Stimulated activated CD4-positive, alpha-beta T cell treated with anti-CD3 and anti-CD28 coated beads, Interleukin-15, amount 100 ng/mL, for 1 hour (primary cell): ENCODE measurements at places on chromosomes 5 and 9.

DNA sequence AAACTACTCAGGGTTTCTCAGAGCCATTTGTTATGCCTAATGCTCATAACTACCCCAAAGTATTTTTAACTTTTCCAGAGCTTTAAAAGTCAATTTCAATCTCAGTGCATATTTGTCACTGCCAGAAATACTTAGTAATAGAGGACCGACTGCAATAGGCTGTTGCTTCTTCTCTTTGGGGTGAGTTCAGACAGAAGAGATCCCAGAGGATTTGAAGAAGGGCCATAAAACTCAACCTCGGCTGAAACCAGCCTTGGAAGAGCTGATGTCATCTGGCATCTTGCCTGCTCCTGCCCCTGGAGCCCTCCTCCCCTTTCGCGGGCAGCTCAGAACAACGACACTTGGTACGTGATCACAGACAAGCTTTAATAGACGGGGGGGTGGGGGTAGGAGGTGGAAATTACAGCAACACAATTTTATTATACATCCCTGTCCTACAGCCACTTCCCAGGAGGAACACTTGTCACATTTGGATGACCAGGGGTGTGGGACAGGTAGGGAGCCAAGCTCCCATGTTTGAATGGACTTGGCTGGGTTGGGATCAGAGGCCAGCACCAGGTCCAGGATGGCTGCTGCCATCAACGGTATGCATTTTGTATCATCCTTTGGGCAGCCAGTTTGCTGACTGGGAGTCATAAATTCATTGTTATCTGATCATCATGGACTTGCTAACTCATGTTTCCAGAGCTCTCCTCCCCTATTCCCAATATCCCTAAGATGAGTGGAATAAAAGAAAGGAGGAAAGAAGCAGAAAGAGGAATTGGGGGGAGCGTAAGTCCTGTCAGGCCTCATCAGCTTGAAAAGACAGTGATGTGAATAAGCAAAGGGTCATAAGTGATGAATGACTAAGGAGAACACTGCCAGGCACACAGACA is 186.6 kb upstream of the PANK3 start:
- DNase-seq, result no peak

DNA sequence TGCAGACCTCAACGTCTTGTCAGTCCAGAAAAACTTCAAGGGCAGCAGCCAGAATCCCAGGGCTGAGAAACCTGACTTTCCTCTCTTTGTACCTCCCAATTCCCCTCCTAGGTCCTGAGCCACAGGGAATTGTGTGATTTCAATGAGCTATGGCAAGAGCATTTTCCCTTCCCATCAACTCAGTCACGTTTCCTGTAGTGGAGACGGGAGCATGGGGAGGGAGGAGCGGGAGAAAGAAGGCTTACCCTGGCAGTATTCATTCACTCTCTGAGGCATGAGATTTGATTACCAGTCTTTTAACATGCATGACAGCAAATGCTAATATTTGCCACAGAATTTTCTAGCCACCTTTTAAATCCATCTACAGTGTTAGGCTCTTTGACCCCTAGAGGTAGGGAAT is 109.4 kb upstream of the TBCA start:
- DNase-seq, result no peak

GRCh38 chr9:79880626-79881025 is 308.9 kb downstream of the TLE4 start:
- DNase-seq, result no peak

GRCh38 chr5:95848701-95849100 is 26.2 kb upstream of the GLRX start:
- DNase-seq, result no peak

- no peak for DNase-seq
Measured at GRCh38 chr5:138528208-138528607, 14.8 kb downstream of the ETF1 start.

DNA sequence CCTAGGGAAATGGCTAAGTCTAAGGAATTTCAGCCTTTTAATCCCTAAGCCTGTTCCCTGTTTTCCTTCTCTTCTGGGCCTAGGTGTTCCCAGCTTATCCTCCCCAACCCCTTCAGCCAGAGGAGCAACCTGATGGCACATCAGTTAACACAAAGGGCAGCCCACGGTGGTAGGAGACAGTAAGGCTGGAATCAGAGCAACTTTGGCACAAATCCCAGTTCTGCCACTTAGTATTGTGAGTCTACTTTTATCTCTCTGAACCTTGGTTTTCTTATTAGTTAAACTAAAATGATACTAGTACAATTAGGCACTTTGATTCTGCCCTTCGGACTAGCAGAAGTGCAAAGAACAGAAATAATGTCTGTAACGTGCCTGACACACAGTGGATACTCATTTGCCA is 246.8 kb downstream of the SAXO1 start:
- no peak for DNase-seq

- no peak for DNase-seq
Measured at GRCh38 chr9:21903380-21903965, 90.7 kb downstream of the CDKN2A start.

- no peak for DNase-seq
Measured at GRCh38 chr5:148033134-148033533, 30.6 kb upstream of the SPINK5 start.

- DNase-seq, result no peak
Measured at GRCh38 chr5:147391781-147392180, 118.1 kb downstream of the DPYSL3 start.
